ENCODE measurements at places on chromosomes 3 and 15.

GRCh38 chr3:178100908-178101307, 435.3 kb upstream of the KCNMB2 start:
- no peak for DNase-seq

- DNase-seq = no peak
These were observed 953.1 kb downstream of the FHIT start for GRCh38 chr3:60298141-60298540.

- no peak for DNase-seq
These were observed 124.8 kb downstream of the EEFSEC start for GRCh38 chr3:128278130-128278529.

GRCh38 chr3:98966434-98966833, 64.9 kb upstream of the DCBLD2 start:
- DNase-seq = no peak

DNA sequence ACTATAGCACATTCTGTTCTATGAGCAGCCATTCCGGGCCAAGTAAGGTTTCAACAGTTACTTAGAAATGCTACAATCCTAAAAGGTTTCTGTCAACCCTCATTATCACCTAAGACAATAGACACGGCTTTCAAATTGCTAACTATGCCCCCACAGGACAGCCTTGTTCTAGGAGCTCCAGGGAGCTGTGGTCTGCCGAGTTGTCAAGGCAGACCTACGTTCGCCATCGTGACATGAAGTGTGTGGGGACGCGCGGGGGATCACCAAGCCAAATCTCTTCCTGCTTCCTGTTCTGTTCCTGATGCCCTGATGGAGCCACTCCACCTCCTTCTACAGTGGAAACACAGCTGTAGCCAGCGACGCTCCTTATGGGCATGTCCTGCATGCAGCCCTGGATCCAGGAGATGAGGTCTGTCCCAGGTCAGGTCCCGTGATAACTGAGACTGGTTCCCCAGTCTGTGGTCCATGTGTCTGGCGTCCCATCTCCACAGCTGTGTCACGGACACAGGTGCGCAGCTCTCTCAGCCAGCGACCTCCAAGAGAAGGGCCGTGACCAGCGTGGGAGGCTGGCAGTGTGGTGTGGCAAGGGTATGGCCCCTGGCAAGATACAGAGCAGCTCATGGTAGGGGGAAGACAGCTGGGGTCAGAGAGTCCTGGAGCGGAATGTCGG, 82.8 kb downstream of the PCSK6 start:
- no peak for DNase-seq

DNA sequence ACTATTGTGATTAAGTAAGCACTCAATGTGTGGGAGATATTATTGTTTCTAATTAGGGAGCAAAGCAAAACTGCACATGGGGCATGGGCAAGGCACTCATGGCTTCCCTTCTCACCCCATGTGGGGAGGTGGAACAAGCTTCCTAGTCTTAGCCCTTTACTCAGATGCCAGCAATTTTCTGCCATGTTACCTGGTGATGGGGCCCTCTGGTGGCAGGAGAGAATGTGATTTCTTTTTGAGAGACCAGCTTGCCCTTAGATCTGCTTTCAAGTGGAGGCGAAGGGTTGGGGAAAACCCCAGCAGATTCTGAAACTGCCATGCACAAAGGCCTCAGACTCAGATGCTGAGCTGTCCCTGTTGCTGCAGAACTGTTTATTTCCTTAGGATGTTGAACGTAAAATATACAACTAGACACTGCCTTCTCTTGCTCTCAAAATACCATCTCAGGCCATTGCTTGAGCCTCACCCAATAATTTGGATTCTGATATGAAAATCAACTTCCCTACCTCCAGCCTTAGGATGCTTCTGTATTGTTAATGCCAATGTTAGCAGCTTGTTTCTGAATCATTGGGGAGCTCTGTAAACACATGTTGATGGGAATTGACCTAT, 130.2 kb upstream of the TPRG1 start:
- peak; percentile 76 for DNase-seq

GRCh38 chr3:126807795-126808194, 103.8 kb downstream of the CHCHD6 start:
- DNase-seq = no peak
